Upper lobe of left lung (tissue), 6 donors: ENCODE measurements at places on chromosomes 4 and X.
A peak's percentile ranks its signal among the peaks of the same experiment; 100 is the strongest.

- H3K4me3 ChIP-seq, result no peak overlapping the region
- no peak overlapping the region for H3K27ac ChIP-seq
- no peaks in the 10 kb centered on the region for H3K27me3 ChIP-seq
- H3K4me1 ChIP-seq, result no peaks in the 10 kb centered on the region
- no peak for DNase-seq
These were observed 51.1 kb downstream of the KLF3 start for GRCh38 chr4:38715050-38715449.

GRCh38 chrX:69501429-69501828 is 2.7 kb upstream of the NALF2 start:
- H3K36me3 ChIP-seq, result no peaks in the 10 kb centered on the region
- peaks cover 2% of the 10 kb centered on the region for H3K27me3 ChIP-seq
- no peak for DNase-seq
- no peak overlapping the region for H3K27ac ChIP-seq
- no peak overlapping the region for H3K4me3 ChIP-seq

GRCh38 chr4:145154573-145154972 is 25.8 kb downstream of the OTUD4 start:
- no peak overlapping the region for H3K27ac ChIP-seq
- no peaks in the 10 kb centered on the region for H3K27me3 ChIP-seq
- H3K4me1 ChIP-seq, result no peaks in the 10 kb centered on the region
- H3K36me3 ChIP-seq, result peaks cover 3% of the 10 kb centered on the region

DNA sequence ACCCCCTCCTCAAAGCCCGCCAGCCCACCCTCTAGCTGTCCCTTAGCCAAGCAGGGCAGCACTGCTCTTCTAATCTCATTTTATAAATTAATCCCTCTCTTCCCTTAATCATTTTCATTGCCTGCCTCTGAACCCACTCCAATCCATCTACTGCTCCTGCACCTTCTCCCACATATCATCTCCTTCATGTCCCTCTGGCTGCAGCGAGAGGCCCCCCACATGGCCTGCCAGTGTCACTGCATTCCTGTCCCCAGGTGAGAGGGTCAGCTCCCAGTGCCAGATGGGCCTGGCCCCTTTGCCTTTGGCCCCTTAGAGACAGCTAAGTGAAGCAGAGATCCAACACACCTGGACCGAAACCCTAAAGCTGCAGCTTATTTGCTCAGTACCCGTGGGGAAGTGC is 79.4 kb downstream of the PJA1 start:
- no peak for DNase-seq
- H3K27ac ChIP-seq, result no peak overlapping the region
- H3K4me3 ChIP-seq, result no peak overlapping the region
- no peaks in the 10 kb centered on the region for H3K27me3 ChIP-seq
- H3K4me1 ChIP-seq, result no peaks in the 10 kb centered on the region

GRCh38 chr4:139873111-139873860 is 207.7 kb downstream of the MGST2 start:
- no peaks in the 10 kb centered on the region for H3K27me3 ChIP-seq
- no peak overlapping the region for H3K4me3 ChIP-seq
- H3K4me1 ChIP-seq, result peaks cover 18% of the 10 kb centered on the region

DNA sequence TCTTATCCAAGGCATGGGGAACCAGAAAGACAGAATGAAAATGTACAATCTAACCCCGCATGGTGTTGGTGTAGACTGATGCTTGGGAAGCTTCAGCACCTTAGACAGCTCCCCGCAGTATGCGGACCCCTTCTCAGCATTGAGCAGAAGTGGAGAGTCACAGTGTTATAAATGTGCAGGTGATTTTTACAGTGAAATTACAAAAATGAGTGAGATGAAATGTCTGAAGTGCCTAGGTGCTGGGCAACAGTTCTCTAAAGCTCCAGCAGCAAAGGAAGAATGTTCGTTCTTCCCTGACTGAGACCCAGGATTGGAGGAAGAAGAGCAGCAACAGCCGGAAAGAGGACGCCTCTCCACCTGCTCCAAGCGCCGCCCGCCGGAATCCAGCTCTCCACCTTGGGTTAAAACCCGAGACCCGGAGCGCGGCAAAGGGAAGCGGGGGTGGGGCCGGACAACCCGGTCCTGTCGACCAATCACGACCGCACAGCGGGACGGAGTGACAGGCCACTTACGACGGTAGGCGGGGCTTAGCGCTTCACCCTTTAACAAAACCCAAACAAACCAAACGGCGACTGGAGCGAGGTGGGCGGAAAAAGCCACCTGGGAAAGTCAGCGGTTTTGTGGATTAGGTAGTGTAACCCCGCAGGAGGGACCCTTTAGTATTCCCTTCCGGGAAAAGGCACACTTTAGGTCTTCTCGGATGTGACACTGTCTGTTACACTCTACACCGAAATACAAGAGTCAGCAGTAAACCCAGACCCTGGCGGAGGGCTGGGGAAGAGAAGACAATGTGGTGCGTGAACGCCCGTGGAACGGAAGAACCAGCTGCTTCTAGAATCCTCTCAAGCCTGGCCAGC is at the start of gene GLRA3:
Gene GLRA3 (minus strand): TSS at position 403 of the 857 bp plus-strand sequence. CDS start 436 bp downstream, outside the sequence.
- no peak within 1 kb of the TSS for H3K27ac ChIP-seq
- H3K4me1 ChIP-seq, result peaks cover 8% of the 10 kb centered on the region
- DNase-seq, result peak; percentile 86
- H3K36me3 ChIP-seq, result no peaks in the 10 kb centered on the region

DNA sequence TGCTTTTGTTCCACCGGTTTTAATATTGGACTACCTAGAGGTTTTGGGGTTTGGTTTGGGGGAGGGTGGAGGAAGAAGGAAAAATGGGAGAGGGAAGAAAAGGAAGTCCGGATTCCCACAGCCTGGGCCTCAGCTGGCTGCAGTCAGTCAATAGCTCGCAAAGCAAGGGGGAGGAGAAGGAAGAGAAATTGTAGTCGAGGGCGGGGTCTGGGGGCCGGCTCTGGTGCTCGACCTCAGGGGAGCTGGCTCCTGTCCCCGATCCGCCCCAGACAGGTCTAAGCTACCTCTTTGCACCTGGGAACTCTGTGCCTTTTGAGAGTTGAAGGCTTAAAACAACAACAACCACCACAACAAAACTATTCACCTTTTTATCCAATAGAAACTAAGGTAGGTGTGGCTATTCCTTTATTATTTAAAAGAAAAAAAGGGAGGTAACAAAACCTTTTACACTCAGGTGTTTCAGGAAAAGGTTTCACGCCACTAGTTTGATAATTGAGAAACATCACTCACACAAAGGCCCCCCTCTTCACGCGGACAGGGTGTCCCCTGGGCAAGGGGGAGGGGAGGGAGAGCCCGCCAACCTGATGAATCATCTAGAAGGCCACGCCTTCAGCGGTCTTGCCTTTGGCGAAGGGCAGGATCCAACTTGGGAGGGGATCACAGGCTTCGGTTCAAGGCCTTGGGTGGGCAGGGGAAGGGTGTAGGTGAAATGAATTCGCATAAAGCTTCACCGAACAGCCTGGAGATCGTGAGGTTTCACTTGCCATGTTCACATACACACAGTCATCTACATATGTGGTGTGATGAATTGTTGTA is 1.6 kb upstream of the LNX1 start:
- H3K4me3 ChIP-seq, result no peak overlapping the region
- DNase-seq, result peak; percentile 43
- peaks cover 15% of the 10 kb centered on the region for H3K4me1 ChIP-seq

- H3K27ac ChIP-seq, result no peak overlapping the region
- H3K36me3 ChIP-seq, result no peaks in the 10 kb centered on the region
- H3K27me3 ChIP-seq, result no peaks in the 10 kb centered on the region
- peaks cover 5% of the 10 kb centered on the region for H3K4me1 ChIP-seq
These were observed 226.7 kb upstream of the CENPE start for GRCh38 chr4:103424853-103425252.

DNA sequence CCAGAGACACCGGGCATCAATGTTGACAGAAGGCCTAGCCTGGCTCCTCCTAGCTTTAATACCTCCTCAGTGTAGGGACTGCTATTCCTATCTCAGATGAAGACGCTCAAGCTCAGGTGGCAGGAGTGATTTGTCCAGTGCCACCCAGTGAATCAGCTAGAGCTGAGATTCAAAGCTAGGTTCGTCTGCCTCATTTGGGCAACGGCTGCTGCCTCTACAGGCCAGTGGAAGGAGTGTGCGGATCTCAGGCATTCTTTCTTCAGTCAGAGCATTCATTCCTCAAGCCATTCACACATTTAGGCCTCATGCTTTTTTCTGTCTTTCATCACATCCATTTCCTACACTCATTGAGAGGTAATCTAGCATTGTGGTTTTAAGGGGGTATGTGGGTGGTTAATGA is 7.3 kb downstream of the TSR2 start:
- H3K27me3 ChIP-seq, result no peaks in the 10 kb centered on the region
- H3K4me1 ChIP-seq, result no peaks in the 10 kb centered on the region
- H3K4me3 ChIP-seq, result no peak overlapping the region

DNA sequence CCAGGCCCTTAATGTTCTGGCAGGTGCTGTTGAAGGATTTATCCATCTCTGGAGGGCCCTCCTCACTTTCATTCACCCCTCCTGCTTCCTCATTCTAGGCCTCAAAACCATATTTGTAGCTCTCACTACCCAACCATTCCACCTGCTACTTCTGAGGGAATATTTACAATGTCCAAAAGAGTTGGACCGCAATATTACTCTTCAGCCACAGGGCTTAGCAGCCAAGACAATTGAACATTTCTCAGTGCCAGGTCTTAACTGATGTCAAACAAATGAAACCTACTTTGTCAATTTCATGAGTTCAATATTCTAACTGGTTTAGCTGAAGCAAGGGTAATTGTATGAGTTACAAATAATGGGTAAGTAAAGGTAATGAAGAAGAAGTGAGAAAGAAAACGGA is 113.2 kb downstream of the ENOX2 start:
- no peak for DNase-seq
- no peaks in the 10 kb centered on the region for H3K36me3 ChIP-seq

- no peak overlapping the region for H3K4me3 ChIP-seq
- no peaks in the 10 kb centered on the region for H3K4me1 ChIP-seq
- H3K27ac ChIP-seq, result no peak overlapping the region
- H3K27me3 ChIP-seq, result no peaks in the 10 kb centered on the region
These were observed 671.8 kb downstream of the CCSER1 start for GRCh38 chr4:90798948-90799347.

DNA sequence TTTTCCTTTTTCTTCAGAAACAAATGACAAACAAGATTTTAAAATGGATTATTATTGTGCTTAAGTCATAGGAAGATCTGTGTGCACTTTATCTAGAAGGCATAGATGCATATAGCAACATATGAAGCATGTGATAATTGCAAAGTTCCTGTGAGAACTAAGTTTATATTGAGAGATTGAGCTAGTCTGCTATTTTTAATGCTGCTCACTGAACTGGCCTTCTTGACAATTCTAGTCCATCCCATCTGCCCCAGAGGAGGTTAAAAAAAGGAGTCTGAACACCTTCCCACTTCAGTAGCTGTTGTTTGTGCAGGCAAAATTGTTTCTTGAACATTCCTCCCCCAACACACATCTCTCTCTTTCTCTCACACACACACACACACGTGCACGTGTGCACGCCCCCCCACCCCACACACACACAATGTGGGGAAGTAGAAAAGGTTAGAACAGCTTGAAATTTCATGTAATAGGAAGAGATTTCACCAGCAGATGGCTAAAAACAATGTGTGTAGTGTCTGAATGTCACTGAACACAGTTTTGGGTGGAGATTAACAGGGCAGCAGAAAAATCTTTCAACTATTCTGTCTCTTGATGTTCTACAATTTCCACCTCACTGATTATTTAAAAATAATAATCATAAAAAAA is 108.0 kb downstream of the GPM6A start:
- no peaks in the 10 kb centered on the region for H3K4me1 ChIP-seq
- no peaks in the 10 kb centered on the region for H3K27me3 ChIP-seq
- H3K4me3 ChIP-seq, result no peak overlapping the region
- H3K27ac ChIP-seq, result no peak overlapping the region
- DNase-seq, result no peak

GRCh38 chr4:100079264-100079663 is 111.0 kb downstream of the DDIT4L start:
- no peaks in the 10 kb centered on the region for H3K4me1 ChIP-seq
- H3K36me3 ChIP-seq, result no peaks in the 10 kb centered on the region
- no peaks in the 10 kb centered on the region for H3K27me3 ChIP-seq
- H3K27ac ChIP-seq, result no peak overlapping the region
- DNase-seq, result no peak
- H3K4me3 ChIP-seq, result no peak overlapping the region

DNA sequence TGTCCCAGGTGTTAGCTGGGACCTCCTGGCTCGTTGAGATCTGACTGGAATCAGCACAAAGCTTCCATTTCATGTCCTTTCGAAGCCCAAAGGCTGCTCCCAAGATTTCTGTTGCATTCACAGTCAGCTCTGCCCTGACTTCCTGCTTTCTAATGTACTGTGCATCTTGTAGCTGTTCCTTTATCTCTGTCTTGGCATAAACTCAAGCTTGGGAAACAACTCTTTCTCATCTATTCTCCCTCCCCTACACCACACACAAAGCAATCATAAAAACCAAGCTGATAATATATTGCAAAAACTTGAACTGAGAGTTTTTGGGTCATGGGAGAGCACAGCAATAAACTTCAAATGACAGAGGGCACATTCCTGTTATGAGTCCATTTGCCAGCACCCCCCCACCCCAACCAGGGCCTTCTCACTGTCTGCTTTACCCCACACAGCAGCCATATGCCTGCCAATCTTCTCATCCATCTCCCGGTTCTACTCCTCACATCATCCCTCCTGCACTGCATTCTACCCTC is 76.3 kb downstream of the SYNPO2 start:
- DNase-seq, result no peak
- H3K36me3 ChIP-seq, result no peaks in the 10 kb centered on the region
- peaks cover 19% of the 10 kb centered on the region for H3K4me1 ChIP-seq
- H3K27me3 ChIP-seq, result no peaks in the 10 kb centered on the region

GRCh38 chr4:80201252-80202151 is 4.2 kb downstream of the PRDM8 start:
- peaks cover 43% of the 10 kb centered on the region for H3K4me1 ChIP-seq
- no peaks in the 10 kb centered on the region for H3K27me3 ChIP-seq
- peak; percentile 66 for DNase-seq
- H3K27ac ChIP-seq, result peak overlapping the region; percentile 61

DNA sequence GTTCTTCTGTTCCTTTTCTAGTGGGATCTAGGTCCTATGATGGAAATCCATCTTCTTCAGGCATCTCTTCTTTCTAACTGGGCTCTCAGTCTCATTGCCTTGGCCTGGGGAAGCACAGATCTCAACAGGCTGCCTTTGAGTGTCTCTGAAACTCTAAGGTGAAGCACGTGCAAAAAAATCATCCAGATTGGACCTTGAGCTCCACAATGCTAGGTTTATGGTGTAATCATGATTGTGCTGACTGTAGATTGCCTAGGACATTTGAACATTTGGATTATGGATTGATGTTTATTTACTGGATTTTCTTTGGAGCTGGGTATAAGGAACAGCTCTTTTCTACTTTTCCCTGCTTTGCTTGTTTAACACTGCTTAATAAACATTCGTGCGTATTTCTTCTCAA is 191.5 kb upstream of the NR3C2 start:
- H3K4me3 ChIP-seq, result no peak overlapping the region
- no peak overlapping the region for H3K27ac ChIP-seq
- H3K4me1 ChIP-seq, result no peaks in the 10 kb centered on the region
- no peaks in the 10 kb centered on the region for H3K27me3 ChIP-seq
- no peak for DNase-seq
- no peaks in the 10 kb centered on the region for H3K36me3 ChIP-seq
